Fibroblast of skin of back (primary cell): ENCODE measurements at places on chromosomes 2 and 18.

- DNase-seq: no peak
Observed at GRCh38 chr2:60299179-60299578, 254.3 kb downstream of the BCL11A start.

GRCh38 chr2:175840256-175840655, 161.8 kb downstream of the LNPK start:
- DNase-seq: no peak

DNA sequence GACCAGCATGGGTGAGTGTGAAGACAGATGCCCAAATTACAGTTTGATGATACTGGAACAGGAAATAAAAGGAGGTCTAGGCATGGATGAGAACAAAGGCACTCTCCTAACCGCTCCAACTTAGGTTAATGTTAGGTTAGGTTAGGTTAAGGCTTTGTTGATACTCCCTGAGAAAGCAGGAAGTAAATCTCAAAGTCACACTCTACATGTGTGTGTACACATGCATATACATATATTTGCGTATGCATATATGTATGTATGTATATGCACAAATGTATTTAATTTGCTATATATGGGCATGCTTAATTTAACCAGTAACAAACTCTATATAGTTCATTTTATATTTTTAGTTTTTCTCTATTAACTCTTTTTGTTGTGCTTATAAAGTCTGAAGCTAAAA, 139.3 kb downstream of the UPP2 start:
- no peak for DNase-seq

DNA sequence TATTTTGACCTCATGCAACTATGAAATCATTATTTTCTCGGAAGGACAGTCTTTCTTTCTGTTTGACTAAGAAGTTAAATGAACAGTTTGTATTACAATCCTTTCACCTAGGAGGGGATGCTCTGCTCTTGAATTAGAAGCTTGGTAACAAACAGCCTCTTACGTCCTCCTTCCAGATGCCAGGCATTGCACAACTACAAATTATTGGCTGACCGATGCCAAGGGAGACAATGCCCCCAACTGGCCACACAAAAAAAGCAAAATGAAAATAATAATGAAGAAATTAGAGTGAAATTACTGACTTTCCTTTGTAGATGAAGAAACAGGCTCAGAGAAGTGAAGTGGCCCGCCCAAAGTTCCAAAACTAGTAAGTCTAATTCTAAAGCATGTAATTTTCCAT, 177.9 kb downstream of the CYRIA start:
- DNase-seq: peak; percentile 4

GRCh38 chr18:50659091-50660003, 99.5 kb downstream of the MAPK4 start:
- DNase-seq: no peak

DNA sequence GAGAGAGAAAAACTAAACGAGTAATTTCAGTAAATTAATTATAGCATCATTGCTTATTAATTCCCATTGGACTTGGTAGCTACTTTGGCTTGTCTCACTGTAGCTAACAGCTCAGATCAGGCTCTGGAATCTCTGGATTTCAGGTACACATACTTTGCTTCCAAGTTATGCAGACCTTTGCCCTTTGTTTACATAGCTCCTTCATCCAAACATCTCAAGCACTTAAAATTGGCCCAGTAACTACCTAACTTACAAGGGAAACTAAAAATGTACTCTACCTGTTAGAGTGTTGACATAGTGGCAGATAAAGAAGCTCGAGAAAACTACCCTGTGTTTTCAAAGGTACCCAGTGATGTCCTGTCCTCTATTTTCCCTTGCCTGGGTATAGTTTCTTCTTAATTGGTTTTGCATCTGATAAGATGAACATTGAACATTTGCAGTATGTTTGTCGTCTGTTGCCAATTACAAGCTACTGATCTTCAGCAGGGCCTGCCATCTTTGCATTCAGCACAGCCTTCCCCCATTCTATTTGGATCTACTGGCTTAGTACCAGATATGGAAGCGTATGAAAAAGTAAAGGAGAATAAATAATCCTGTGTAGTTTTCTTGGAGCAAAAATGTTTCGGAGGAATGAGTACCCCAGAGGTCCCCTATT, 601.5 kb upstream of the FANCL start:
- no peak for DNase-seq

- peak; percentile 74 for DNase-seq
Observed at GRCh38 chr2:54704688-54705605, 18.5 kb upstream of the EML6 start.

DNA sequence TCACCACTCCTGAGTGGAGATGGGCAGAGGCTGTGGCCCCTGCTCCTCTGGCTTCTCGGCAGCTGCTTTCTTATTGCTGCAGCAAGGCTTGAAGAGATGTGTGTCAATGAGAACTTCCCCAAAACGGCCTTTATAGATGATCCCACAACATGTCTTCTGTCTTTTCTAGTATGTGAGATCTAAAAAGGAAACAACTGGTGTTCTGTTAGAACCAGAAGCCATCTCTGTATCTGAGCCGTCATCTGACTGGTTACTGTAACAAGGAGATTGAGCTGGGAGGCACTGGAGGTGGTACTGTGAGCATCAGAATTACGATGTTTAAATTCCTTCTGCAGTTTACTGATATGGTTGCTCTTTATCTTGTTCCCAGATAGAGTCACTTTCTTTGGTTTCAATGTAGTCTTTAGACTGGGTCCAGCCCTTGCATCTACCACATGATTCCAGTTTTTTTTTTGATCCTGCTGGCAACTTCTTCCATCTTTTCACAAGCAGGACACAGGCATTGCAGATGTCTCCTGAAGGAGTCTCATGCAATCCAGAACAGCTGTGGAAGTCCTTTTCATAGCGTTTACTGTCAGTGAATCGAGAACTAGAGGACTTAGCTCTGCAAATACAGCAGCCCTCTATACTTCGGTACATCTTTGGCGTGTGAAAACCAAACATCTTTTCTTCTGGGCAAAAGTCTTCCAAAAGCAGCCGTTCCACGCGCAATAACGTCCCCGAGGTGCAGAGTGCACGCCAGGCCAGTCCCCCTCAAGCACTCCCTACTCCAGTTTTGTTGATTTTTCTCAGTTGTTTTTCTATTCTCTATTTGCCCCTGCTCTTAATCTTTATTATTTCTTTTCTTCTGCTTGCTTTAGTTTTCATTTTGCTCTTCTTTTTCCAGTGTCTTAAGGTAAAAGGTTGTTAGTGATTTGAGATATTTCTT, 29.7 kb downstream of the TAF4B start:
- no peak for DNase-seq

DNA sequence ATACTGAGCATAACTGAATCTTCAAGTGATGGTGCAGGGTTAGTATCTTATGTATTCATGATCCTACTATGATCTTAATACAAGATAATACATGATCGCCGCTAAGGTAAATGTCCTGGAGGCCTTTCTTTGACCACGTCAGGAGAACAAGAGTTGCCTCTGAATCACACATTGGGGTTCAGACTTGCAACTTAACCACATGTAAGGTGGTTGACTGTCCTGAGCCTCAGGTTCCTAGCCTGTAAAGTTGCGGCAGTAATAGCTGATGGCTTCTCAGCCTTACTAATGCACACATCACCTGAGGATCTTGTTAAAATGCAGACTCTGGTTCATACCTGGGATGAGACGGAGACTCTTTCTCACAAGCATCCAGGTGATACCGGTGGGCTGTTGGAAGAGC, 112.5 kb downstream of the MGAT5 start:
- DNase-seq: no peak

- DNase-seq: no peak
Observed at GRCh38 chr2:178386986-178387597, 63.9 kb downstream of the PRKRA start.

DNA sequence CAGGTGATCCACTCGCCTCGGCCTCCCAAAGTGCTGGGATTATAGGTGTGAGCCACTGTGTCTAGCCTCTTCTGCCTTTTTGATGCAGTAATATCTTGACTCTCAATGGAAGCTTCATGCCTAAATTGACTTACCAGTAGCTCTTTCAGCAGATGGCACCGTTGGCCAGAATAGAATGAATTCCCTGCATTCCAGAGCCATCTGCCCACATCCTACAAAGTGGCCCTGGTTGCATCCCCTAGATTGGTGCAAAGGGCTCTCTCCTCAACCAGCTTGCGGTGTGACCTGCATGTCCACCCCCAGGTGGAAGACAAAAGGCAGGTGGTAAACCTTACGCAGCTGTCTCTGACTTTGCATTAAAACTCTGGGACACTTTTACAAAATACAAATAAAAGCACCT, 4.4 kb upstream of the PARD6G start:
- no peak for DNase-seq

GRCh38 chr18:3454365-3455089, 4.6 kb downstream of the TGIF1 start:
- DNase-seq: peak; percentile 72

DNA sequence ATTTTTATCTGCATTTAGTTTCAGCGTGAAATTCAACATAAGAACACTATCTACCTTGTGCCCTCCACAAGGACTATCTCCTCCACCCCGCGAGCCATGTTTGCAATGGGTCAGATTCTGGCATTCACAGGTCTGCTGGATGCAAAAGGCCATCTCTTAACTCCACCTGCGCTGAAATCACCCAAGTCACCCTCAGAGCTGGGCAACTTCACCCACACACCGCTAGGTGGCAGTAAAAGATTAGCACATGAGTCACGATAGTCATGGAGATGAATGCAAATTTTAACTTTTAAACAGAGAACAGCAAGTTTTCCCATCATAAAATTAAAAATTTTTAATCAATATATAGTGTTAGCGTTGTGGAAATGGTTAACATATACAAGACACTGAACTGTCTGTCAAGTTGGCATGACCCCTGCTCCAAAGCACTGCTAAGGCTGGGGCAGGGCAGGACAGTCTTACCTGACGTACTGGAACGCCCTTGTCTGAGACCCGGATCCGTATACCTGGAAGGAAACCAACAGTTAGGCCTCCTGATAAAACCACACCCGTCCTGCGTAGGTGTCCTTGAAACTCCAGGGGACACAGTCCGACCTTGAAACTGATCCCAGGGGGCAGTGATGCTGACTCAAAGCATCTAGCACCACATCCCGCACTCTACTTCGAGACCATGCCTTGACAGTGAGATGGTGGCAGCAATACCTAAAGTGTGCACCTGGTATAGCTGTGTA, 89.6 kb downstream of the UXS1 start:
- peak; percentile 56 for DNase-seq
